ENCODE measurements at places on chromosomes 13 and 19.

DNA sequence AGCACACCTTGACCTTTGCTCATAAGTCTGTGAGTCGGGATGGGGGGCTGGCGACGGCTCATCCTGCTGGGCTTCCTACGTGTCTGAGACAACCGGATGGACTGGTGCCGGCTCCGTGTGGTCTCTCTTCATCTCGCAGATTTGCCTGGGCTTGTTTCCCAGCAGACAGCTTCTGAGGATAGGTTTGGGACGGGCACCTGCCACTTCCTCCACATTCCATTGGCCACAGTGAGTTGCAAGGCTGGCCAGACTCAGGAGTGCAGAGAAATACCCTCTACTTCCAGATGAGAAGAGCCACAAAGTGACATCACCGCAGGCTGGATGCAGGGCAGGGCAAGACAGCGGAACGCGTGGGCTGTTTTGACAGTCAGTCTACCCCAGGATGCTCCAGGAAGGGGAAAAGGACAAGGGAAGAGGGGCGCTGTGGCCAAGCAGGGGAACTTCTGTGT is 48.1 kb downstream of the IRS2 start:
- no peak for DNase-seq

DNA sequence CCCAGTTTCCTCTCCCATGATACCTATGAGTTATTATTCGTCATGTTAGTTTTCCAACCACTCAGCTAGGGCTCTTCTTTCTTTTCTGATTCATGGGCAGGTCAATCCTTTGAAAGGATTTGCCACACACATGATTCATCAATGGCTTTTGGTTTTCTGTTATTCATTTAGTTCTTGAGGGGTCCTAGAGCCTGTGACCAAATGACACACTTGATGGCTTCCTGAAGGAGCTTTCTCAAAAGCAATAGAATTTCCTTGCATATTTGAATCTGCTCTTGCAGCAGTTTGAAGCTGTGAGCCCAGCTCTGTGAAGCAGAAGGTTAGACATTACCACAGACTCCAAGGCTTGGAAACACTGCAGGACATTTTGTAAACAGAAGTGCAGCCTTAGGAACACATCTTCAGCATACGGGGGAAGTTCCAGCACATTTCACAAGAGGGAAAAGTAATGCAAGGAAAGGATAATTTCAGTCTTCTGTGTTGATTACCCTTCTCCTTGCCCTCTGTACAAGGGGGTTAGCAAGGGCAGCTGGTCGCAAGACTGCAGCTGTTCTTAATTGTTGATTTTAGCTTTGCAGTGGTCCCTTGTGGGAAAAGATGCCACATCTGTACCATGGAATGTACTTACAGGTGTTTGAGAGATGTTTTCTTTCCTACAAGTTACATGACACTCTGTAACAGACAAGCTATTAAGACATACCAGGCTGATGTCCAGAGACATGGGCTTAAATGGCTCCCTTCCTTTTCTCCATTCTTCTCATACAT is 338.6 kb downstream of the KCNRG start:
- DNase-seq = no peak

- no peak for DNase-seq
Observed at GRCh38 chr13:97194479-97194878, 27.7 kb upstream of the MBNL2 start.

GRCh38 chr19:10122045-10122444 is 2.3 kb upstream of the EIF3G start:
- no peak for DNase-seq
